Amniotic epithelial cell (primary cell): ENCODE measurements at places on chromosomes 3 and 15.

DNA sequence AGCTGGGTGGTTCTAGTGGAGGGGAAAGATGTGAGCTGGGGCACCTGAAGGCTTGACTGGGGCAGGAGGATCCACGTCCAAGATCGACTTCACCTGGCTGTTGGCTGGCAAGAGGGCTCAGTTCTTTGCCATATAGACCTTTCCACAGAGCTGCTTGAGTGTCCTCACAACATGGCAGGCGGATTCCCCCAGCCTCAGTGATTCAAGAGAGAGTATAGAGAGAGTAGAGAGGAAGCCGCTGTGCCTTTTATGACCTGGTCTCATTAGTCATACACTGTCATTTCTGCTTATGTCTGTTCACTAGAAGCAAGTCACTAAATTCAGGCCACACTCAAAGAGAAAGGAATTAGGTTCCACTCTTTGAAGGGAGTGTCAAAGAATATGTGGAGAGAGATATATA is 101.6 kb downstream of the APBA2 start:
- DNase-seq, result no peak

GRCh38 chr3:13727890-13728289 is 152.0 kb downstream of the WNT7A start:
- DNase-seq, result no peak

- DNase-seq, result peak; percentile 43
Measured at GRCh38 chr15:94239474-94239873, 8.1 kb downstream of the MCTP2 start.

- DNase-seq, result no peak
Measured at GRCh38 chr15:98178861-98179260, 218.4 kb downstream of the ARRDC4 start.

GRCh38 chr3:138367326-138367850 is 19.0 kb downstream of the MRAS start:
- no peak for DNase-seq

- DNase-seq, result no peak
Measured at GRCh38 chr3:104960579-104960978, 406.1 kb upstream of the ALCAM start.

DNA sequence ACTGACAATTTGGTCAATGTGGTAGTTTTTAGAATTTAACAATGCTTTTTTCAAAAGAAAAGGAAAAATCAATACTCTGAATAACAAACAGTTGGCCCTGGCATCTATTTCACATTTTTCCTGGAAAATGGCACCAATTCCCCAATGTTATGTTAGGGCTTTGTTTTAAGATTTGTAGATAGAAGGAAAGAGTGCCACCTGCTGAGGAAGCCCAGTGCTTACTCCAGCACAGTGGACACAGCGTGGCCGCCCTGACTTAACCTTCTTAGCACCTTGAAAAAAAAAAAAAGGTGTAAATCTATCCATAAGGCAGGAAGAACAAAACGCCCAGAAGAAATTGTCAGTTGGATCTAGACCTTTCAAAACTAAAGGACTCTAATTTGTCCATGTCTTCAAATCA is 110.7 kb upstream of the CNTN4 start:
- DNase-seq, result no peak

GRCh38 chr3:67311440-67311839 is 313.3 kb downstream of the KBTBD8 start:
- no peak for DNase-seq

GRCh38 chr3:14935592-14936345 is 11.6 kb upstream of the NR2C2 start:
- DNase-seq, result no peak

DNA sequence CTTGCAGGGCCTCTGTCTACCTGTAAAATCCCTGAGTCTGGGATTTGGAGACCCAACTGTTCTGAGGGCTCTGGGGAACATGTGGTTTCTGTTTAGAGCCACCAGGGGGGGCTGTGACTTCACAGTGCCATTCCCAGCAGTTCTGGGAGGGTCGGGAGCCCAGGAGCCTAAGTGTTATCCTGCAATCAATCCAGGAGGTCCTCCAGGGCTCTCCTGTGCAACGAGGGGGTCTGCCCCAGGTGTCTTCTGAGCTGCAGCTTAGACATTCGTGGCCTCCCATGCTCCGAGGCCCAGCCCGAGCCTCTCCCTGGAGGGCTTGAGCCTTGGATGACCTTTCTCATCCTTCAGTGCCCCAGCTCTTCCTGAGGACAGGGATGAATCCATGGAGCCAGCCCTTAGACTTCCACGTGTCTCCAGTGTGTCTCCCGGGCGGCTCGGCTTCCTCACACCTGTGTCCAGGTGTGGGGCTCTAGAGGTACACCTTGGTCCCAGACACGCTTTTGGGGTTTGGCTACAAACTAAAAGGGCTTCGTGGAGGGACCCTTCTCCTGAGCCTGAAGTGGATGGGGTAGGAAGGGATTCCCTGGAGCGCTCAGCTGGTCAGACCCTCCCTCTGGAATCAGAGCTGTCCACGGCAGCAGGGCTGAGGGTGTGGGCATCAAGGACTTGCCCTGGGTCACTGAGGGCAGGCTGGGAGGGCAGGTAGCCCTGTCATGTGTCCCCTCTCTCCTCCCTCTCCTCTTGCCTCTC is 20.3 kb upstream of the ABTB1 start:
- peak; percentile 30 for DNase-seq

- no peak for DNase-seq
Measured at GRCh38 chr3:120101624-120102023, 7.4 kb upstream of the GSK3B start.

DNA sequence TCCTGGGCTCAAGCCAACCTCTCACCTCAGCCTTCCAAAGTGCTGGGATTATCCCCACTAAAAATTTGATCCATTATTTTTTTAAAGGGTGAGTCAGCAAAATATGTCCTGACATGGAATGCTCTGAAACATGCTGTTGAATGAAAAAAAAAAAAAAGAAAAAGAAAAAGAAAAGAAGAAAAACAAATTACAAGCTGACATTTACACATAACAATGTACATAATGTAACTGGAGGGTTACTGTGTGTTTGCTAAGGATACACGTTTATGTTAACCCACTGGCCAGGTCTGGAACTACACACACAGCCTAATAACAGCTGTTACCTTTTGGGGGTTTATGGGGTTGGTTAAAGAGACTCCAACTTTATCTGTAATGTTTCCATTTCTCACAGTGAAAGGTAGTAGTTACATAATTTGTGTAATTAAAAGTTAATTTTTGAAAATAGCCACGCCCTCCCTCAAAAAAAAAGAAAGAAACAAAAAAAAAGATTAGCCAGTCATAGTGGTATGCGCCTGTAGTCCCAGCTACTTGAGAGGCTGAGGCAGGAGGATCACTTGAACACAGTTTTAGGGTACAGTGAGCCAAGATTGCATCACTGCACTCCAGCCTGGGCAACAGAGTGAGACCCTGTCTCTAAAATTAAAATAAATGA is 3.1 kb upstream of the MESP2 start:
- DNase-seq, result no peak

- DNase-seq, result no peak
Measured at GRCh38 chr3:141266186-141266585, 34.6 kb downstream of the PXYLP1 start.

DNA sequence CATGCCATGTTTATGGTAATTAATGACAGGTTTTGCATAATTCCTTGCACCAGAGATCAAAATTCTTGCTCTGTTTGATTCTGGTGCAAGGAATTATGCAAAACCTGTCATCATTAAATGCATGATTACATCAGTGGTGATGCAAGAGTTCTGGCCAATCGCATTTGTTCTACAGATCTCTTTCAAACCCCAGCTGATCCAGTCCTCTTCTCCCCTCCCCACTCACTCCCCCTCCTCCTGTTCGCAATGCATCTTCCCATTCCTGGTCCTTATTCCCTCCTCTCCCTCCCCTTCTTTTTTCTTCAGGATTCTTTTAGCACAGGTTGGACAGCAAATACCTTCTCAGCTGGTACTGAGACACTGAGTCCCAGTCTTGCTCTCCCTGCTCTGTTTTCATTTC is 82.1 kb downstream of the GABRB3 start:
- no peak for DNase-seq

- no peak for DNase-seq
Measured at GRCh38 chr3:42166214-42166613, 75.1 kb downstream of the TRAK1 start.

DNA sequence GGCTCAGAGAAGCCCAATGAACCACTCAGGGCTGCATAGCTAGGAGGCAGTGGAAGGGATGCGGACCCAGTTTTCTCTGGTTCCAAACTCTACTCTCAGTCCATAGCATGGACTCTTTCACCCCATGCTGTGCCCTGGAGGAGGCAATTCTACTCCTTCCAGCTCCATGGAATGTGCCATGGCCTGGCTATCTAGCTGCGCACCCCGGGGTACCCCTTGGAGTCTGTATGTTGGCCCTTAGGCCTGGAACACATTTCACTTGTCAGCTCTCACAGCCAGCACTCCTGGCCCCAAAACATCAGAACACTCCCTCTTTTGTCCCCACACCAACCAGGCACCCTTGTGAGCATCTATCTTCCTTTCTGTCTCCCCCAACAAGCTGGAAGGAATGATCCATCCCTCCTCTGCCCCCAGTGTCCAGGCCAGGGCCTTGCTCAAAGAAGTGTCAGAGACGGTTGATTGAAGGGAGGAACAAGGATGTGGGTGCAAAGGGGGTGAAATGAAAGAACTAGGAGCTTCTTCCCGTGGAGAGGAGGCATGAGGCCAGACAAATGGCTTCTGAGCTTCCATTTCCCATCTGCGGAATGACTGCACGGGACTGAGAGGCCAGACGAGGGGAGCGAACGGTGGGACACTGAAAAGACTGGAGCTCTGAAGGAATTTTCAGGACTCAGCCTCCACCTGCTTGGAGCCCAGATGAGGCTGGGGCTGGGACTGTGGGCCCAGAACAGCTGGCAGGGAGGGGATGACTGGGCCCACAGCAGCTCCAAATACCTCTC is 2.8 kb downstream of the PRSS50 start:
- DNase-seq, result no peak

DNA sequence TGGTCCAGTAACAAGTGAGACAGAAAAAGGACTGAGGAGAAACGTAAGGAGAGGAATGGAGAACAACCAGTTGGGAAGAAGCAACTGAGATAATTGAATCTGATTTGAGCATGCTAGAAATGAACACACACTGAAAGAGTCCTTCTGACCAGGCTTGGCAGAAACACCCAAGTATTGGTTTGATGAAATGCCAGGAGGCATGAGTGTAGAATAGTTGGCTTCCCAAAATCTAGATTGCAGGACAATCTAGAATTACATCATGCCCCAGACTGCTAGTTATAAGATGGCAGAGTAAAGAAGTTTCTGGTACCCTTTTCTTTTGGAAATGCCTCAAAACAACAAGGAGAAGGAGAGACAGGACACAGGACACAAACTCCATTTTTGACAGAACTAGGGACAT is 189.7 kb upstream of the STT3B start:
- peak; percentile 17 for DNase-seq

DNA sequence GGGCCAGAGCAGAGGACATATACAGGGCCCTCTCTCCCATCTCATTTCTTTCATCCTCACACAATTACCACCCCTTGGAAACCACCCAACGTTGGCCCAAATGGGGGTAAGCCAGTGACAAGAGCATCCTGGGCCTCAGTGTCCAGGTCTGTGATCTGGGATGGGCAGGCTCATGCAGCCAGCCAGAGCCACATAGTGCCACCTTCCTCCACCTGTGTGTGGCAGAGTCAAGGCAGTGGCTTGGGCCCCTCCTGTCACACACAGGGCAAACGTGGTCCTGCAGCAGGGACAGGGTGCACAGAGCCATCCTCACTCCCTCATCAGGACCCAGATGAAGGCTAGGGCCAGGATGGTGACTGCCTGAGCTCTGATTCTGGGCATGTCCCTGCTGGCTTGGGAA is 2.3 kb upstream of the MYL3 start:
- no peak for DNase-seq

- no peak for DNase-seq
Measured at GRCh38 chr3:172379372-172379771, 68.9 kb downstream of the GHSR start.

DNA sequence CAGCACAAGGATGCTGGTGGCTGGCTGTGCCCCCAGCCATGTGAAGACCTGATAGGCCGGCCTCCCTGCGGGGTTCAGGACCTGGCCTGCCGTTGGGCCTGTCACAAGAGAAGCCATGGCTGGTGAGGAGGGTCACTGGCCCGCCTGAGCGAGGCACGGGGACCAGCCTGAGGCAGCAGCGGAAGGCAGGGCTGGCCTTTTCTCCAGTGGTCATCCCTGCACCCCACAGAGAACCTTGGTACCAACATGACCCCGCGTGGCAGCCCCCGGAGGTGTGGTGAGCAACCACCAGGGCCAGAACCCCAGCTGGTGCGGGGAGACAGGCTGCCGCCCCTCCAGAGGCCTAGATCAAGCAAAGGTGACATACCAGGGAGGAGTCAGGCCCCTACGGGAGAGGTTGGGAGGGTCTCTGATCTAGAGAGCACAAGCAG is 134.1 kb upstream of the MEF2A start:
- DNase-seq, result no peak

GRCh38 chr3:185739264-185739701 is 85.6 kb downstream of the IGF2BP2 start:
- DNase-seq, result no peak

DNA sequence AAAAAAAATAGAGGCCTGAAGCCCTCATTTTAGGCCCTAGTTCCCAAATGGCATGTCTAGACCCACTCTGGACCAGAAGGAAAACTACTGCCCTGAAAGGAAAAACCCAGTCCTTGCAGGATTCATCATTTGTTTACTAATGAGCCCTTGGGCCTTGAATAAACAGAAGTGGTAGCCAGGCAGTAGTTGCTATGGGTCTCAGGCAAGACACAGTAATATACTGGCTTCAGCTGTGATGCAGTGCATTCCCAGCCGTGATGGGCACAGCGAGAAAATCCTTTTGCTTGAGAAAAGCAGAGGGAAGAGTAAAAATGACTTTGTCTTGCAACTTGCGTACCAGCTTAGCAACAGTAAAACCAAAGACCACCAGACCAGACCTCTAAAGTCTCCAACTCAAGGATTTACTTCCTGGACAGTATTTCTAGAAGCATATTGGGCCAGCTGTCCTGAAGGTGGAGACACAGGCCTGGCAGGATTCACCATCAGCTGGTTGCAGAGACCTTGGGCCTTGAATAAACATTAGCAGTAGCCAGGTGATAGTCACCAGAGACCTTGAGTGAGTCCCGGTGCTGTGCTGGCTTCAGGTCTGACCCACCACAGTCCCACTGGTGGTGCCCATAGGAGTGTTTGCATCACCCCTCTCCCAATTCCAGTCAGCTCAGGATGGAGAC is 208.3 kb upstream of the SLITRK3 start:
- no peak for DNase-seq

GRCh38 chr15:96585484-96586386 is 255.2 kb downstream of the NR2F2 start:
- no peak for DNase-seq

- DNase-seq, result peak; percentile 66
Measured at GRCh38 chr3:190586631-190587011, 72.7 kb downstream of the IL1RAP start.

- DNase-seq, result no peak
Measured at GRCh38 chr3:69191516-69191915, 69.1 kb upstream of the LMOD3 start.

DNA sequence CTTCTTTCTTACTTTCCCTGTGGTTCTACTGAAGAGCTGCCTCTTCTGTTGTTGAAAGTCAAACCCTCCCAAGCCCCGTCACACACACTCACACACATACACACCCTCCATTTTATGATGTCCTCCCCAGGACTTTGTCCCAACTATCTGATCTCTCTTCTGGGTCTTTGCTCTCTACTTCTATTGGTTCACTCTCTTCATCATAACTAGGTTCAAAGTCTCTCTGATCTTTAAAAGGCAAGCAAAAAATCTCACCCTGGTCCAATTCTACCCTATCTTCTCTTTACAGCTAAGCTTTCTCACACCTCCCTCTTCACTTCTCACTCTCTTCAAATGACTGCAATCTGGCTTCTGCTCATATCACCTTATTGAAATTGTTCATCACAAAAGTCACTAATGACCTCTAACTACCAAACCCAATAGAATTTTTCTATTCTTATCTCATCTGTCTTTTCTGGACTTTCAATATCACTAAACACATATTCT is 34.8 kb downstream of the LRRFIP2 start:
- no peak for DNase-seq
